ENCODE measurements at places on chromosomes 1 and 21.

- no peak for DNase-seq
Measured at GRCh38 chr1:202181586-202181985, 12.0 kb upstream of the LGR6 start.

DNA sequence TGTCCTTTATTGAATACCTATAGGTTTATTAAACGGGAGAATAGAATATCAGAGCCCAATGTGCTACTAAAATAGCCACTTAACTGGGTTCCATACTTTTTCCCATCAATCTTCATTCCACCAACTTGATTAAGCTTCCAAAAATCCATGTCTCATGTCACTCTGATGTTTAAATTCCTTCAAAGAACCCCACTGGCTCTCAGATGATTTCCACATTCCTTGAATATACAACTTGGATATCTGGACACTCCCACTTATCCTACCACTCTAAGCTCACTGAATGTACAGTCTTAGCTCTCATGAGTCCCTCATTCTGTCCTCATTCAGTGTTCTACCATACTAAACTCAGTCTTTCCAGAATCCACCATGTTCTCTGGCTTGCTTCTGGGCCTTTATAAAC lies 21.1 kb downstream of the COL11A1 start:
- DNase-seq, result no peak

GRCh38 chr1:147700042-147701006 lies 30.0 kb upstream of the ACP6 start:
- DNase-seq, result peak; percentile 44

- DNase-seq, result no peak
Measured at GRCh38 chr1:25922971-25923552, 16.8 kb upstream of the STMN1 start.
